HepG2 (cell line): ENCODE measurements at places on chromosomes 11 and 22. TPM values are rescaled to one million over a fixed set of nuclear protein-coding genes. Genes with fewer than 3 reads are reported as not detected.

The PAMR1 gene
- not detected in 2 replicates for polyA plus RNA-seq

The ATP5MG gene
- polyA plus RNA-seq = 209 and 260 TPM in 2 replicates

The RFPL3 gene
- polyA plus RNA-seq = not detected in 2 replicates

The MEI1 gene
- 1.9 and 2.7 TPM in 2 replicates for polyA plus RNA-seq

The TSG101 gene
- polyA plus RNA-seq = 200 and 206 TPM in 2 replicates

The DRG1 gene
- polyA plus RNA-seq = 39.1 and 59.0 TPM in 2 replicates

The SAA4 gene
- polyA plus RNA-seq = 53.4 and 94.1 TPM in 2 replicates

The TUBA8 gene
- polyA plus RNA-seq = 0.69 and 0.80 TPM in 2 replicates

The SLC22A8 gene
- 0.05 and 0.33 TPM in 2 replicates for polyA plus RNA-seq

The C11orf98 gene
- polyA plus RNA-seq = 30.4 and 40.9 TPM in 2 replicates

The EWSR1 gene
- polyA plus RNA-seq = 326 and 401 TPM in 2 replicates

The GAL3ST3 gene
- not detected in 2 replicates for polyA plus RNA-seq

The C11orf97 gene
- polyA plus RNA-seq = not detected in 2 replicates
